ENCODE measurements at places on chromosomes 3 and 15.

DNA sequence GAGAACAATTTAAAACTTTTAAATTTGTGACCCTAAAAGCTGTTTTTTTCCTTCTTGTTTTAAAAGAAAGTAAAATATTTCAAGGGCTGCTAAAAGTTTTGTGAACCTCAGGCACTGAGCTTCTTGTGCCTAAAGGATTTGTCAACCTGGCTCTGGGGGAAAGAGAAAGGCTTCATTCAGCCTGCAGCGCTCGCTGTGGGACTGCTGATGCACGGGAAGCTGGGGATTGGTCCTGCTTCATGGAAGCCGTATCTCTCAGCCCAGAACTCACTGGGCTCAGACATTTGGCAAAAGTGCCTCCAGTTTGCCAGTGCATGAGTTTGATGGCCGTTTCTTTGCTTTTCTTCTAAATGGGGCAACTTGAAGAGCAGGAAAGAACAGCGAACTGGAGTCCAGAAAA lies 30.8 kb downstream of the TPRG1 start:
- no peaks in the 10 kb centered on the region for H3K36me3 ChIP-seq
- H3K27me3 ChIP-seq = no peaks in the 10 kb centered on the region

- H3K4me1 ChIP-seq = peaks cover 22% of the 10 kb centered on the region
- peak overlapping the region; percentile 72 for H3K27ac ChIP-seq
- no peak for DNase-seq
- no peaks in the 10 kb centered on the region for H3K36me3 ChIP-seq
These were observed 13.5 kb downstream of the RAB6B start for GRCh38 chr3:133881939-133882825.

DNA sequence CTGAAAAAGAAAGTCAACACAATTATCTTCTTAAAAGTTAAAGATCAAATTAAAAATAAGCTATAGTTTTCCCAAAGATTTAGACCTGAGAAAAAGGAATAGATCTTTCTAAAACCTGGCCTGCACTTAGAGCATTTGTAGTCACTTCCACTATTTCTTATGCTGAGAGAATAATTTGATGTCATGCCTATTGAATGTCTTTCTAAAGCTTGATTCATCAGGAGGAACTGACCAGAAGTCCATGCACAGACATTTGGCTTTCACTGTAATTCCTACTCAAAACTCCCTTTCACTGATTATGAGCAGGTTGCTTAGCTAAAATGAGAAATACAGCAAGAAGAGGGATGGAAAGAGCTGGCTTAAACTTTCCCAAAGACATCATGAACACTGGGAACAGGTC lies 4.3 kb downstream of the GREM1 start:
- peaks cover 28% of the 10 kb centered on the region for H3K27me3 ChIP-seq
- DNase-seq = no peak
- H3K4me3 ChIP-seq = no peak overlapping the region
- H3K27ac ChIP-seq = no peak overlapping the region
- H3K4me1 ChIP-seq = no peaks in the 10 kb centered on the region

GRCh38 chr15:75693501-75694240 lies 19.0 kb downstream of the CSPG4 start:
- H3K27me3 ChIP-seq = no peaks in the 10 kb centered on the region
- H3K36me3 ChIP-seq = no peaks in the 10 kb centered on the region
- no peak for DNase-seq
- H3K27ac ChIP-seq = no peak overlapping the region
- peaks cover 17% of the 10 kb centered on the region for H3K4me1 ChIP-seq

DNA sequence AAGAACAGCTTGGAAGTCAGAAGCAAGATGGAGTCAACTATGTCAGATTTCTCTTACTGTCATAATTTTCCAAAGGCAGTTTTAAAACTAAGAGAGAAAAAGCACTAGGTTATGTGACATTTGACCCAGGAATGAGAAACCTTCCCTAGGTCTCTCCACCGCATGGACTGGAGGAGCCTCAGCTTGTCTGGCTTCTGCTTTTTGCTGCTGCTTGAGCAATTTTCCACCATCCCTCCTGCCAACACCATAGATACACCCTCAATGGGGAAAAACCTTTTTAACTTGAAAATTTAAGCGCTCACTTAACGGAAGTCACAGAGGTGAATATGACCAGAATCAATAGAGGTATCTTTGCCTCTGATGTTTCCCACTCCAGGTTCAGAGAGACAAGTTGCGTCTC lies 17.8 kb upstream of the IREB2 start:
- H3K27me3 ChIP-seq = peaks cover 12% of the 10 kb centered on the region
- no peak overlapping the region for H3K27ac ChIP-seq
- H3K4me3 ChIP-seq = no peak overlapping the region
- no peaks in the 10 kb centered on the region for H3K36me3 ChIP-seq

DNA sequence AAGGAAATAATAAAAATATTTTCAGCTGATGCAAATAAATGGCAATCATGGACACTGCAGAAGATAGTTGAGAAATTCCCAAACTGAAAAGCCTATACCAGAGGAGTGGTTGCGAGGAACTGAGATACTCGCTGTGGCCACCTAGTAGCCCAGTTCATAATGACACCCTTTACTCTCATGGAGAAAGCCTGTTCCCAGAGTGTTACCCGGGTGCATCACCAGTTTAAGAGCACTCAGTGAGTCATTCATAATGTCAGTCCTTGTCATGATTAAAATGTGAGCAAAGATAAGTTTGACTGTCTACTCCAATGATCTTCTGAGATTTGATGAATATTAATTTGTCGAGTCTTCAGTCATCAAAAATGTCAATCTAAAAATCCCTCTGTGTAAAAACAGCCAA lies 138.4 kb upstream of the LRRC3B start:
- no peak overlapping the region for H3K4me3 ChIP-seq
- no peaks in the 10 kb centered on the region for H3K27me3 ChIP-seq
- no peak overlapping the region for H3K27ac ChIP-seq
- no peaks in the 10 kb centered on the region for H3K36me3 ChIP-seq

- no peak for DNase-seq
- H3K4me1 ChIP-seq = no peaks in the 10 kb centered on the region
- H3K36me3 ChIP-seq = no peaks in the 10 kb centered on the region
- no peaks in the 10 kb centered on the region for H3K27me3 ChIP-seq
- H3K4me3 ChIP-seq = no peak overlapping the region
- H3K27ac ChIP-seq = no peak overlapping the region
These were observed 590.0 kb upstream of the ADAMTS9 start for GRCh38 chr3:65277798-65278197.

DNA sequence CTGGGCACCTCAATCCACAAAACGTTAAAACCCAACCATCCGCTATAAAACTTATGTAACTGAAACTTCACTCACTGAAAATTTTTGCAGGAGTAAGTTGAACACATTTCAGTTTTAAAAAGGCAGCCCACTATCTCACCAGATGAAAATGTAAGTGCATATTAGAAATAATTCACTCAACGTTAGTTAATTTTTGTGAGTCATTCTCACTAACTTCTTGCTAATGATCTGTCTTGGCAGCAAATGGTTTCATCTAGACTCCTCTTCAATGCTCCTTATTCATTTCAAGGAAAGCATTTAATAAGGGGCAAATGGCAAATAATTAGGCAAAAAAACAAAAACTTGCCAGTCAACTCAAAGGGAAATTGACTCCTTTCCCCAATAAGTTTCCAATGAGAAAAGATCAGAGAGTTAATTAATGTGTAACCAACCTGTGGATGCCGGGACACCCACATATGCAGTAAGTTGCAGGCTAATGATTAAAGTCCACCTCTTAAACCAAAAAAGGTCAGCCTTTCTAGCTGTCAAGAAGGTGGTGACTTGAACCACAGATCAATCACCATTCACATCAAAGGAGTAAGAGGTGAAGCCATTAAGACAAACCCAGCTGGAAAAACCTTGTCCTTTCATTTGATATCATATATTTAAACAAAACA lies 22.9 kb upstream of the PRICKLE2 start:
- H3K36me3 ChIP-seq = no peaks in the 10 kb centered on the region
- no peak for DNase-seq
- no peak overlapping the region for H3K27ac ChIP-seq
- no peaks in the 10 kb centered on the region for H3K27me3 ChIP-seq
- no peak overlapping the region for H3K4me3 ChIP-seq

- no peak overlapping the region for H3K4me3 ChIP-seq
- H3K36me3 ChIP-seq = peaks cover 3% of the 10 kb centered on the region
- no peak overlapping the region for H3K27ac ChIP-seq
- no peak for DNase-seq
- no peaks in the 10 kb centered on the region for H3K27me3 ChIP-seq
These were observed 107.2 kb downstream of the PGPEP1L start for GRCh38 chr15:98900356-98900755.

GRCh38 chr3:64916937-64917336 lies 229.1 kb upstream of the ADAMTS9 start:
- no peaks in the 10 kb centered on the region for H3K27me3 ChIP-seq
- H3K4me3 ChIP-seq = no peak overlapping the region
- H3K27ac ChIP-seq = no peak overlapping the region
- no peaks in the 10 kb centered on the region for H3K36me3 ChIP-seq
- no peak for DNase-seq
- no peaks in the 10 kb centered on the region for H3K4me1 ChIP-seq

DNA sequence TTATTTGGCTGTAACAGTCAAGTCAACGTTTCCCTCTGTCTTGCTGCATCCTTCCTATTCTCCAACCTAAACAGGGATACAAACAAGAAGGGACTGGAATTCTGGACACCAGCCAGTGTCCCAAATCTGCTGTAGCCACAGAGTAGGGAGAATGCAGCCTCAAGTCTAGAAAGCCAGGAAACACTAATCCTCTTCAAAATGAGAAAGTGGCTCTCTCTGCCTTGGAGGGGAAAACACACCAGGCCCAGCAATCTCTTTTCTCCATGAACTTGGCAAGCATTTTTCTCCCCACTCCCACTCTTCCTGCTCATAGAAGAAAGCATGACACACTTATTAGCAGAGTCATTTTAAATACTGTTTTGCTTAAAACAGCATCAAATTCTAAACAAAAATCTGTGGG lies 781.7 kb downstream of the SQOR start:
- no peak overlapping the region for H3K4me3 ChIP-seq
- H3K36me3 ChIP-seq = no peaks in the 10 kb centered on the region
- no peak for DNase-seq
- H3K4me1 ChIP-seq = no peaks in the 10 kb centered on the region
- H3K27ac ChIP-seq = no peak overlapping the region
- H3K27me3 ChIP-seq = no peaks in the 10 kb centered on the region

DNA sequence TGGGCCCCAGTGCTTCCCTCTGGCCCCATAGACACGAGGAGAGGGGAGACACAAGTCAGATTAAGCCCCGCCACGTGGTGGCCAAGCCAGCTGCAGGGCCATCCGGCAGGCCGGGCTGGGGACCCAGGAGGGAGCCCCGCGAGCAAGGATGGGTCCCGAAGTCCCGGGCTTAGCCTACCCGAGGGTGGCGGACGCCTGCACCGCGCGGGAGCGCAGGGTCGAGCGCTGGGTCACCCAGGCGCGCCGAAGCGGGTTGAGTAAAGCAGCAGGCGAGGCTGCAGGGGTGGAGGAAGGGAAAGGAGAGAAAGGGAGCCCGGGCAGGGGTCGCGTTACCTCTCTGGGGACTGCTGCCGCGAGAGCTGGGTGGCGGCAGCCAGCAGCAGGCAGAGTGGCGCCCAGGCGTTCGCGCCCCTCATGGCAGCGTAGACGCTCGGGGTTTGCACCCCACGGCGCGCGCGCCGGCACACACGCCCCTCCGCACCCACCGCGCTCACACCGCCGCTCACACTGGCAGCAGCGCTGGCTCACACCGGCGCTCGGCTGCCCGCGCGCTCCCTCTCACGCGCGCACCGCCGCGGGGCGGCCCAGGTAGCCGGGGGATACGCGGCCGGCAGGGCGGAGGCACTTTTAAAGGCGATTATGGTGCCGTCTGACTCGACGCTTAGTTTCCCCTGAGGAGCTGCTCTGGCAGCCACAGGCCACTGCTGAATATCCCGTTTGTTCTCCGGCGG lies at the start of gene PCOLCE2:
PCOLCE2 (minus strand) TSS at position 603 of the 731 bp plus-strand sequence; CDS start at position 416, 187 bp downstream.
- DNase-seq = peak; percentile 7
- peaks cover 13% of the 10 kb centered on the region for H3K4me1 ChIP-seq
- no peak within 1 kb of the TSS for H3K27ac ChIP-seq
- no peak within 1 kb of the TSS for H3K4me3 ChIP-seq

- peaks cover 4% of the 10 kb centered on the region for H3K36me3 ChIP-seq
- peak; percentile 34 for DNase-seq
- no peak overlapping the region for H3K4me3 ChIP-seq
- no peaks in the 10 kb centered on the region for H3K4me1 ChIP-seq
- no peaks in the 10 kb centered on the region for H3K27me3 ChIP-seq
These were observed 42.4 kb downstream of the SEC22A start for GRCh38 chr3:123244128-123244527.

DNA sequence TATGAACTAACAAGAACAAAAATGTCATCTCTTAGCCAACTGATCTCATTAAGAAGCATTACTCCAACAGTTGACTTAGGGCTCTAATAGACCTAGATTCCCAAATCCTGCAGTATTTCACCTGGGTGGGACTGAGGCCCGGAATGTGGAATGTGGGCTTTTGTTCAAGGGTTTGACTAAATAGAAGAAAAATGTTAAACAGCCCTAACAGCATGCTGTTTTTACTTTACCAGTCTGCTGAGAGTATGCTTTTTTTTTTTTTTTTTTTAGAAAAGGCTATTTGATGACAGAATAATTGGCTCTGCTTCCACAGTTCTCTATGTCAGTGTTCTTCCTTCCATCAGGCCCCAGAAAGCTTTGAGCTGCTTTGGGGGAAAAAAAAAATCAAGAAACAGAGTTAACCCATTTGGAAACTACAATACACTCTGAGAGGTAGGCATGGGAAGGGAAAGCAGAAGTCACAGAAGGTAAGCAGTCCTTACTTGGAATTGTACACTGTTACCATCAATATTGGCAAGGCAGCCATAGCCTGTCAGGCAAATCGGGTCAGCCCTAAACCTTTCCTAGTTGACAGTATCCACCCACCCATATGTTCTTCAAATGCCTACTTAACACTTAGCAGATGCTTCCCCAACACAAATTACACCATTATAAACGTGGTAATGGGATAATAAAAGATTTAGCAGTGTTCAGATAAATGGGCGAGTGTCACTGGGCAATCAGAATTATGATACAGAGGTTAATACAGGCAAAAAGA lies 224.2 kb downstream of the CNTN3 start:
- no peaks in the 10 kb centered on the region for H3K27me3 ChIP-seq
- no peak overlapping the region for H3K27ac ChIP-seq
- no peak for DNase-seq
- no peaks in the 10 kb centered on the region for H3K4me1 ChIP-seq

DNA sequence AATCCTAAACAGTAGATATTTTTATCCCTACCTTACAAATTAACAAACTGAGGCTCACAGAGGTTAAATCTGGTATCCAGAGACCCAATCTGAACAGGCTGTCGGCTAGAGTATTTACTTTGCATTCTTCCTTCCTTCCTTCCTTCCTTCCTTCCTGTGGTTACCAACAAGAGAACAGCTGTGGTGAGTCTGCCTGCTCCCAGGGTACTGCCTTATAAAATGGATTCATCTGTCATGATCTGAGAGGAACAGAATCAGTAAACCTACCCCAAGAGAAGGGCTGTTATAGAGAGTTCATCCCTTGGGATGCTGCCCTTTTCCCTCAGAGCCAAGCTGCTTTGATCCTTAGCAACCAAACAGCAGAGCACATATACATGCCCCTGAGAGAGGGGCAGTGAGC lies 3.6 kb downstream of the GADL1 start:
- no peak for DNase-seq
- H3K4me3 ChIP-seq = no peak overlapping the region
- no peak overlapping the region for H3K27ac ChIP-seq
- H3K36me3 ChIP-seq = no peaks in the 10 kb centered on the region

Measured in T-cell (primary cell).